ENCODE measurements at places on chromosomes 12 and 14. TPM values are rescaled to one million over a fixed set of nuclear protein-coding genes. Genes with fewer than 3 reads are reported as not detected.

The EXD2 gene
- 24.7 TPM for total RNA-seq

The ACSS3 gene
- total RNA-seq, result 19.8 TPM

The ZFYVE21 gene
- 97.9 TPM for total RNA-seq

The DLST gene
- total RNA-seq, result 76.4 TPM

The BEGAIN gene
- 1.0 TPM for total RNA-seq

The NRIP2 gene
- total RNA-seq, result not detected

The DNAJC22 gene
- 3.1 TPM for total RNA-seq

The COCH gene
- total RNA-seq, result 27.1 TPM

The SMCO3 gene
- total RNA-seq, result not detected
